Right renal cortex interstitium (tissue), 3 donors: ENCODE measurements at places on chromosomes 7 and 10. TPM values are rescaled to one million over a fixed set of nuclear protein-coding genes. Genes with fewer than 3 reads are reported as not detected.
A peak's percentile ranks its signal among the peaks of the same experiment; 100 is the strongest.

- DNase-seq = no peak
These were observed 100.2 kb upstream of the GPR26 start for GRCh38 chr10:123565691-123566660.

DNA sequence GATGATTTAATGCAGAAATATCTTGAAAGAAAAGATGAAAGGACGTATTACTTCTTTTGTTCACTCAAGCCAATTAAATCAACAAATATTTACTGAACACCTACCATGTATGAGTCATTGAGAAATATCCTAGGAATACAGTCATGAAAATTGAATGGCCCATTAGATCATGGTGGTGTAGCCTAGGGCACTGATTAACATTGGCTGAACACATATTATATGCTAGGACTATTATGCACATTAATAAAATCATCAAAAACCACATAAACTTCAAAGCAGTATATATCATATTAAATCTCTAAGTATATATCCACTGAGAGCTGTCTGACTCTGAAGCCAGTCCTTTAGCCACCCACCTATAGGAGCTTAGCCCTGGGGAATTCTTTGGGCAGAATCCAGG is 41.8 kb downstream of the FAM204A start:
- no peak for DNase-seq

GRCh38 chr10:121668314-121669027 is 70.2 kb upstream of the FGFR2 start:
- DNase-seq = no peak

DNA sequence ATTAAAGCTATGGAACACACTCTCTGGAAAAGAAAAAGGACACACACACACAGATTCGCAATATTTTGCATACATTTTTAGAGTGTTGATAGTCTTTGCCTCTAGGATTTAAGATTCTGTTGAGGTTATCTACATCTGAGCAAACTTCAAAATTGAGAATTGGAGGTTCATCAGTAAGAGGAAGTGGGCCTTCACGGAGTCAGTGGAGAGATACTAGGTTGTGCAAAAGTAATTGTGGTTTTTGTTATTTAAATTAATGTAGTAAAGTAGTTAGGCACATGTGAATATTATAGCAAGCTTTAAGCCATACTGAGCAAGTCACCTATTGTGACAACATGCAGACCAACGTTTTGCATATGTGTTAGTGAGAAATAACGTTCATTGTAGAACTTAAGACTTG is 19.8 kb upstream of the NXPH1 start:
- DNase-seq = no peak

DNA sequence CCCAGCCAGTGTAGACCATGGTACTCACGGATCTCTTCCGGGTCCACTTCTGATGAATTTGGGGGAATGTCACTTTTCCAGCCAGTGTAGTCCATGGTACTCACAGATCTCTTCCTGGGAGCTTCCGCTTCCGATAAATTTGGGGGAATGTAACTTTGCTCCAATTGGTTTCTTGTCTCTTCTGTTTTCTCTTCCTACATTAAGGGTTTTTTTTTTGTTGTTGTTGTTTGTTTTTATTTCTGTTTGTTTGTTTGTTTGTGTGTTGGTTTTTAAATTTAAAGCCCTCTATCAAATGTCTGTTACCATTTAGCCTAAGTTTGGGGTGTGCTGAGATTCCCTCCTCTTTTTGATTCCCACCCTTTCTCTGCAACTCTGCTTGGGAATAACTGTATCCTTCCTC is 475.8 kb upstream of the FZD8 start:
- no peak for DNase-seq

GRCh38 chr10:6532321-6532720 is 47.8 kb downstream of the PRKCQ start:
- no peak for DNase-seq

- peak; percentile 86 for DNase-seq
These were observed 140.5 kb downstream of the PRKAG2 start for GRCh38 chr7:151736403-151736909.

GRCh38 chr7:15720849-15721471 is 34.5 kb upstream of the MEOX2 start:
- no peak for DNase-seq

GRCh38 chr7:52799817-52800216 is 235.6 kb upstream of the POM121L12 start:
- DNase-seq = no peak

- no peak for DNase-seq
These were observed 66.0 kb downstream of the UBE2H start for GRCh38 chr7:129886818-129887186.

DNA sequence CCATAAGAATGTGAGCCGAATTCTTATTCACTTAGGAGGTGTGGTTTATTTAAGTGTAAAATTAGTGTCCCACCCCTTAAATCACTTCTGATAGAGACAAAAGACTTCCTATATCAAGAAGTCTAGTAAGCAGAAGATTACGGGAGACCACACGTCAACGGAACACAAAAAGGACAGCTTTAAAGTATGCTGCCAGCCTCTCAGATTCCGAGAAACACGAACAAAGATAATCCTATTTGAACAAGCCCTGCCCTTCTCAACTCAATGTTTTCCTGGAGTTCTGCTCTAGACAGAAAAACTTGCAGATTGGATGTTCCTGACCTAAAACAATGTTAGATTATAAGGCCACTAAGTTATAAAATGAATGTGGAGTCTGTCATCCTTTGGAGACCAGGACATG is 4.9 kb upstream of the MCU start:
- no peak for DNase-seq

DNA sequence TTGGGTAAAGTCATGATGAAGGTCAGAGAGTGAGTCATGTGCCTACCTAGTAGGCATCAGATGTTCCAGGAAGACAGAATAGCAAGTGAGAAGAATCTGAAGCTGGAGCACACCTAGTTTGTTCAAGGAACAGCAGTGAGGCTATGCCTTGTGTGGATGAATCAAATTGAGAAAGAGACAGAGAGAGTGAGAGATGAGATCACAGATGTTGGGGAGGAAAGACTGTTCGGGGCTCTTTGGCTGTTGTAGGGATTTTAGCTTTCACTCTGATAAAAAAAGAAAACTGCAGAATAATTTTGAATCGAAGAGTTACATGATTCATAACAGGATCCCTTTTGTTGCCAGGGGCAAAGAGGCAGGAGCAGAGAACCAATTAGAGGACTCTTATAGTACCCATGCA is 6.3 kb downstream of the LIPF start:
- no peak for DNase-seq

DNA sequence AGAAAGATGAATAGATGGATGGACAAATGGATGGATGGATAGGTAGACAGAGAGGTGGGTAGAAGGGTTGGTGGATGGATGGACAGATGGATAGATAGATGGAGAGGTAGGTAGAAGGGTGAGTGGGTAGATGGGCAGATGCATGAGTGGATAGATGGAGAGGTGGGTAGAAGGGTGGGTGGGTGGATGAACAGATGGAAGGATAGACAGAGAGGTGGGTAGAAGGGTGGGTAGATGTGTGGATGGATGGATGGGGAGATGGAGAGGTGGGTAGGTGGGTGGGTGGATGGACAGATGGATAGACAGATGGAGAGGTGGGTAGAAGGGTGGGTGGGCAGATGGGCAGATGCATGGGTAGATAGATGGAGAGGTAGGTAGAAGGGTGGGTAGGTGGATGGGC is 10.9 kb upstream of the ASB10 start:
- DNase-seq = no peak

GRCh38 chr7:80895056-80895455 is 23.8 kb downstream of the SEMA3C start:
- DNase-seq = no peak

GRCh38 chr7:42338231-42338915 is 101.4 kb upstream of the GLI3 start:
- no peak for DNase-seq

GRCh38 chr10:24622781-24623301 is 100.8 kb downstream of the ARHGAP21 start:
- no peak for DNase-seq

- DNase-seq = no peak
These were observed 30.5 kb downstream of the GNA12 start for GRCh38 chr7:2813350-2814185.

DNA sequence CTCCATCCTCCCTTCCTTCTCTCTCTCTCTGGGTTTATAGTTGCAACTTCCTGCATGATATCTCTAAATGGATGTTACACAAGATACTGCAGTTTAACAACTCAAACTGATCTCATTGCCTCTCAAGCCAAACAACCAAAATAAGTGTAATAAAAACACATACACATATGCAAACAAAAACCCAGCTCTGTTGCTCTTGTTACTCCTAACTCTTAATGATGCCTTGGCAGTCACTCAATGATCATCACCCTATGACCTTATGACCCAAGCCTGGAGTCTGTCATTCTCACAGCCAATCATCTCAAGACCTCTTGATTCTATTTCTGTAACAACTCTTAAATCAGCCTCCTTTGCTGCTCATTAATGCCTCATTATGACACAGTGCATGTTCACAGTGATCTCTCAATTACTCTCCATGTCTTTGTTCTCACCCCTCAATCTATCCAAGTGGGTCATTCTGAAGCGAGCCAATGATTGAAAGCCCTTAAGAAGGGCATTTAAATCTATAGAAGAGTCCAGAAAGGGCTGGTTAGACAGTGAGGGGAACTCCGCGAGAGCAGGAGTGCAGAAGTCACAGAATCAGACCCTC is 210.9 kb downstream of the INHBA start:
- DNase-seq = peak; percentile 19

DNA sequence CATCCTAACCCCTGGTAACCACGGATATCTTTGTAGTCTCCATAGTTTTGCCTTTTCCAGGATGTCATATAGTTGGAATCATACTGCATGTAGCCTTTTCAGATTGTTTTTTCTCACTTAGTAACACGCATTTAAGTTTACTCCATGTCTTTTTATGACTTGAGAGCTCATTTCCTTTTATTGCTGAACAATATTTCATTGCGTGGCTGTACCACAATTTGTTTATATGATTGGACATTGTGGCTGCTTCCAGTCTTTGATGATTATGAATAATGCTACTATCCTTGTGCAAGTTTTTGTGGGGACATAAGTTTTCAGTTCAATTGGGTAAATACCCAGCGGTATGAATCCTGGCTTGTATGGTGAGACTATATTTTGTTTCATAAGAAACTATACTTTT is 60.8 kb downstream of the AOAH start:
- no peak for DNase-seq

DNA sequence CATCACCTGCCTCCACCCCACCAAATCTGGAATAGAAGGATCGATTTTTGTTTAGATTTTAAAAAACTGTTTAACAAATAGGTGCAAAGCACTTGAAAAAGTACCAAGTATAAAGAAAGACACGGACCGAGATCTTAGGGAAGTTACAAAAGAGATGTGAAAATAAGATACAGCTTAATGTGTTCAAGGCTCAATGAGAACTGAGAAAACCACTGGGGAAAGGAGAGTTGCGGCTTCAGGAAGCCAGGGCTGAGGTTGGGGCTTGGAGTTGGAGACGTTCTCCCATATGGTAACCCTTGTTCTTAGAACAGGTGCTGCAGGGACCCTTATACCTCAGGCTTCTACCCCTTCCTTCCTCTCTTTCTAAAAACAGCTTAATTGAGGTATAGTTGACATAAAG is 140.2 kb downstream of the FANK1 start:
- no peak for DNase-seq

GRCh38 chr10:36759141-36759805 is 366.1 kb upstream of the ANKRD30A start:
- no peak for DNase-seq

DNA sequence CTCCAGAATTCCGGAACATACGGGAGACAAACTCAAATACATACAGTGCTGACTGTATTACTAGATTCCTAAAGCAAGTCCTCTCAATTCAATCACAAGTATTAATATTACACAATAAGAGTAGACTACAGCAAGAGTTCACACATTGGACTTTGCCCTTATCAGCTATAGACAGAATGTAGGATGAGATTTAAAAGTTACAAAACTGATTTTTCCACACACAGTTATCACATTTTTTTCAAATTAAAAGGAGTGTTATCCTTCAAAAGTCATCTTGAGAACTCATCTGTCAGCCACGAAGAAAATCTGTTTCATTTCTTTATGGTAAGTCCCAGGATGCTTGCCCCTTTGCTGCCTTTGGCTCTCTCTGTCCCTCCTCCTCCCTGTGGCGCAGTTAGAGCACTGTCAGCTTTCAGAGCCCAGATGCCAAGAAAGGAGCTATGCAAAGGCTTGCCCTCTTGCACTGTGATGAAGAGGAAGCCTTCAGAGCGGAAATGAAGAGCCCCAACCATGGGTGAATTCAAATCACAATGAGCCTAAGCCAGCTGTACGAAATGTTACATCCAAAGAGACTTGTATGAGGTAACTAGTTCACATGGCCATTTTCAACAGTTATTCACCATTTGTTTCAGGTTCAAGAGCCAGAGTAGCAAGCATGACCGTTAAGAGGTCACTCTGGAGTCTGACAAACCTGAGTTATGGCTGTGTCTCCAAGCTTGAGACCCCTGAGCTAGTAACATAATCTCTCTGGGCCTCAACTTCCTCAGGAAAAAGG is 10.7 kb downstream of the NCOA4 start:
- DNase-seq = no peak

GRCh38 chr7:108861071-108861470 is 291.4 kb downstream of the DNAJB9 start:
- DNase-seq = no peak

GRCh38 chr7:13240349-13240748 is 552.9 kb downstream of the ARL4A start:
- no peak for DNase-seq

- DNase-seq = no peak
These were observed 132.8 kb downstream of the ELFN1 start for GRCh38 chr7:1802899-1803298.

- DNase-seq = no peak
These were observed 1.4 kb downstream of the CPA1 start for GRCh38 chr7:130381468-130382312.

DNA sequence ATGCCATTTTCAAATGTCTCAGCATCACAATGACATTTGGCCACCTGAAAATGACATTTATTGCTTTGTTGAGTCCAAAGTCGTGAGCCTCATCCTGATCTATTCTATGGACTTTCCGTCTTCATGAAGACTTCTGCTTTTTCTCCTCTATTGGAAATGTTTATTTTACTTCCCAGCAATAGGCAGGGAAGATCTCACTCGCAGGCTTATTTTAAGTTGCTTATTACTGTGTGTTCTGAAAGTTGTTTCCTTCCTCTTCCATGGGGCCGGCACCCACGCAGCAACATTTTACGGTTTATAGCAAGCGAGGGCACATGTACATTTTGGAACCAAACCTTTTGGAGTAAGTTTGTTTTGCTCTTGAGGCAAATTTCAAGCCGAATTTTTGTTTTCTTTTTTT is 221.0 kb upstream of the KLF6 start:
- no peak for DNase-seq

GNGT1 gene
- not detected for polyA plus RNA-seq

SDK1 gene
- 7.5 TPM for polyA plus RNA-seq

POLR1F gene
- polyA plus RNA-seq = 23.0 TPM

CHST15 gene
- polyA plus RNA-seq = 20.6 TPM

ASB10 gene
- not detected for polyA plus RNA-seq

HYAL4 gene
- 0.16 TPM for polyA plus RNA-seq

TMEM26 gene
- polyA plus RNA-seq = 6.3 TPM

TMEM273 gene
- polyA plus RNA-seq = 2.8 TPM

ZNF503 gene
- polyA plus RNA-seq = 55.4 TPM

CYP2E1 gene
- polyA plus RNA-seq = 0.93 TPM

VIPR2 gene
- polyA plus RNA-seq = 2.6 TPM

TCAF2 gene
- 2.5 TPM for polyA plus RNA-seq

CYP2C19 gene
- not detected for polyA plus RNA-seq

PYROXD2 gene
- polyA plus RNA-seq = 22.7 TPM

LIPN gene
- not detected for polyA plus RNA-seq

ZNF487 gene
- 11.6 TPM for polyA plus RNA-seq

CHN2 gene
- 18.3 TPM for polyA plus RNA-seq

GNAT3 gene
- polyA plus RNA-seq = not detected
